ENCODE measurements at places on chromosomes 16 and 17.

- no peak for DNase-seq
These were observed 21.0 kb downstream of the MRM3 start for GRCh38 chr17:802901-803881.

GRCh38 chr17:76146053-76146851, 5.2 kb upstream of the FOXJ1 start:
- no peak for DNase-seq

DNA sequence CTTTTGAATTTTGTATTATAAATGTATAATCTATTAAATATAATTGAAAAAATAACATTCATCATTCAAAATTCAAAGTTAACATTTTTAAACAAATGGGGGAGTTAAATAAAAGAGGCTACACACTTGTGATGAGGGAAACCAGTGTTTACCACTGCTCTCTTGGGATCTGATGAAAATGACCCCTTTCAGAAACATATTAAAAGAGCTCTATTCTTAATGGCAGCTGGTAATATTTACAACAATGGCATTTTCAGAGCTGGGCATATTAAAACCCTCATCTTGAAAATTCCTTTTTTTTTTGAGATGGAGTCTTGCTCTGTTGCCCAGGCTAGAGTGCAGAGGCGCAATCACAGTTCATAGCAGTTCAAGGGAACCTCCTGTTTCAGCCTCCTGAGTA, 19.3 kb upstream of the FLCN start:
- DNase-seq, result no peak

DNA sequence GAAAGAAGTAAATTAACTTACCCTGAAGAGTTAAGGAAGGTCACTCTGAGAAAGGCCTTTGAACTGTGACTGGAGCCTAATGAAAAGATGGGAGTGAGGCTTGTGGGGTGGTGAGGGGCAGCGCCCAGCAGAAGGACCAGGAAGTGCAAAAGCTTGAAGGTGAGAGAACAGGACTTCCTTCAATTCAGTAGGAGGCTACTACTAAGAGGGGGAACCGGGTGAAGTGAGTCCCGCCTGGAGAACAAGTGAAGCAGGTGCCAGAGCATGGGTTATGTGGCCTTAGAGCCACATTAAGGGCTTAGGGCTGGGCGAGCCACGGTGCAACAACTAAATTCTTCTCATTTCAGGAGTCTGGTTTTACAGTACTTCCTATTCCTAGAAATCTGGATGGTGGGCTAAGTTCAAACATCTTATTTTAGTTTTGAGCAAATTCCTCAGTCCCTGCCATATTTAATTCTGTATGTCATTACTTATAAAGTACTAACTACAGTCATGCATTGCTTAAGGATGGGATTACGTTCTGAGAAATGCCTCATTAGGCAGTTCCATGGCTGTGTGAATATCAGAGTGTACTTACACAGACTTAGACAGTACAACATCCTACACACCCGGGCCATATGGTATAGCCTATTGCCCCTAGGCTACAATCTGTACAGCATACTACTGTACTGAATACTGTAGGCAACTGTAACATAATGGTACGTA, 5.1 kb downstream of the CFAP20 start:
- no peak for DNase-seq

DNA sequence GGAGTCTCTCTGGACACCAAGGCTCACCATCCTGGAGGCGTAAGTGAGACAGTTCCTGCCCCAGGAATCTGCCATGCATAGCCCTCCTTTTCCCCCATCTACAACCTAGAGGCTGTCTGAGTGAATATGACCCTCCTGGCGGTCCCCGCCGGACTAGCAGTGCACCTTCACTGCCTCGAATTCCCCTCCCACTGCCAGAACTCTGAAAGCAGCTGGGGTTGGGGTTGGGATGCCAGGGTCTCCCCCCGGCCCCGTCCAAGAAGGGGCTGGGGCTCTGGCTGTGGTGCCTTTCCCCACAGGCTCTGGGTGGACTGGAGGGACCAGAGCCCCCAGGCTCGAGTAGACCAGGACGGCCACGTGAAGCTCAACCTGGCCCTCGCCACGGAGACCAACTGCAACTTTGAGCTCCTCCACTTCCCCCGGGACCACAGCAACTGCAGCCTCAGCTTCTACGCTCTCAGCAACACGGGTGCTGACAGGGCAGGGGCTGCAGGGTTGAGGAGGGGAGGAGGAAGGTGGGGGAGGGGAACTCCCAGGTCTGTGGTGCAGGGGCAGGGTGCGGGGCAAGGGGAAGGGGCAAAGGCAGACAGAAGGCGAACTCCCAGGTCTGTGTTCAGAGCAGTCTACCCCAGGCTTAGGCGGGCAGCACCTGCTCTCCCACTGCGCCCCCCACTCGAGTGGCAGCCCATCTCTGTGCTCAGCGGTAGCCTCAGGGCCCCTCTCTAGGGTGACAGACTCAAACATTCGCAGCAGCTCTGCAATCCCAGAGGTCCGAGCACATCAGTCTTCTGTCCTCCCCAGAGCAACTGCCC, 1.2 kb downstream of the ZACN start:
- no peak for DNase-seq

- DNase-seq, result no peak
These were observed 4.4 kb downstream of the TEPSIN start for GRCh38 chr17:81234506-81234855.

DNA sequence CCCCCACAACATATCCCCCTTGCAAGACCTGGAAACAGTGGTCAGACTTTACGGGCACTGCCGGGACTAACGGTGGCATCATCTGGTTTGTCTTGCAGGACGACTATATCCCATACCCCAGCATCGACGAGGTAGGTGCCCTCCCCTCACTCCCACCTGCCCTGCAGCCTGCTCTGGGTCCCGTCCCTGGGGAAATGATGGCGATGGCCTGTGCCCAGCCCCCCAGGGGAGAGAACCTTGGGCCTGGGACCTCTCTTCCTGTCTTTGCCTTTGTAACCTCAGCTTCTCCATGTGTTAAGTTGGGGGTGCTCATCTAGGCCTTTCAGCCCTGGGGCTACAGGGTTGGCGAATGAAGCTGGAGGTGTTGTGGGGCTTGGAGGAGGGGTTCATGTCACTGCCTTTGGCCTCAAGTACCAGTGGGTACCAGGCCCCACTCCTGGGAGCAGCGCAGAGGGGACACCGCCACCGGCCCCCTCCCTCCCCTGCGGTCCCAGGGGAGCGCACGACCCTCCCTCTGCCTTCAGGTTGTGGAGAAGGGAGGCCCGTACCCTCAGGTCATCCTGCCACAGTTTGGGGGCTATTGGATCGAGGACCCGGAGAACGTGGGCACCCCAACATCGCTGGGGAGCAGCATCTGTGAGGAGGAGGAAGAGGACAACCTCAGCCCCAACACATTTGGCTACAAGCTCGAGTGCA, 99.9 kb downstream of the OR1D5 start:
- no peak for DNase-seq

GRCh38 chr16:66275775-66276428, 90.6 kb upstream of the CDH5 start:
- peak; percentile 42 for DNase-seq

GRCh38 chr16:80852261-80852872, 48.0 kb upstream of the CDYL2 start:
- no peak for DNase-seq

GRCh38 chr17:39568702-39569101, 39.0 kb downstream of the NEUROD2 start:
- DNase-seq, result no peak
